Heart right ventricle (tissue), 16 donors: ENCODE measurements at places on chromosomes 7 and 10. TPM values are rescaled to one million over a fixed set of nuclear protein-coding genes. Genes with fewer than 3 reads are reported as not detected.

The OGDHL gene
- 1.00 TPM for total RNA-seq

The RADIL gene
- 4.1 TPM for total RNA-seq

The TAS2R4 gene
- 0.25 TPM for total RNA-seq

The THSD7A gene
- 2.2 TPM for total RNA-seq

The JMJD1C gene
- 50.6 TPM for total RNA-seq

The CAPZA2 gene
- total RNA-seq = 285 TPM

The AKR1C3 gene
- 19.0 TPM for total RNA-seq

The MIOS gene
- total RNA-seq = 17.5 TPM

The SUGCT gene
- total RNA-seq = 6.6 TPM

The BAZ1B gene
- 34.0 TPM for total RNA-seq

GRCh38 chr7:106312099-106312871, 27.5 kb upstream of the NAMPT start:
- DNase-seq = no peak

DNA sequence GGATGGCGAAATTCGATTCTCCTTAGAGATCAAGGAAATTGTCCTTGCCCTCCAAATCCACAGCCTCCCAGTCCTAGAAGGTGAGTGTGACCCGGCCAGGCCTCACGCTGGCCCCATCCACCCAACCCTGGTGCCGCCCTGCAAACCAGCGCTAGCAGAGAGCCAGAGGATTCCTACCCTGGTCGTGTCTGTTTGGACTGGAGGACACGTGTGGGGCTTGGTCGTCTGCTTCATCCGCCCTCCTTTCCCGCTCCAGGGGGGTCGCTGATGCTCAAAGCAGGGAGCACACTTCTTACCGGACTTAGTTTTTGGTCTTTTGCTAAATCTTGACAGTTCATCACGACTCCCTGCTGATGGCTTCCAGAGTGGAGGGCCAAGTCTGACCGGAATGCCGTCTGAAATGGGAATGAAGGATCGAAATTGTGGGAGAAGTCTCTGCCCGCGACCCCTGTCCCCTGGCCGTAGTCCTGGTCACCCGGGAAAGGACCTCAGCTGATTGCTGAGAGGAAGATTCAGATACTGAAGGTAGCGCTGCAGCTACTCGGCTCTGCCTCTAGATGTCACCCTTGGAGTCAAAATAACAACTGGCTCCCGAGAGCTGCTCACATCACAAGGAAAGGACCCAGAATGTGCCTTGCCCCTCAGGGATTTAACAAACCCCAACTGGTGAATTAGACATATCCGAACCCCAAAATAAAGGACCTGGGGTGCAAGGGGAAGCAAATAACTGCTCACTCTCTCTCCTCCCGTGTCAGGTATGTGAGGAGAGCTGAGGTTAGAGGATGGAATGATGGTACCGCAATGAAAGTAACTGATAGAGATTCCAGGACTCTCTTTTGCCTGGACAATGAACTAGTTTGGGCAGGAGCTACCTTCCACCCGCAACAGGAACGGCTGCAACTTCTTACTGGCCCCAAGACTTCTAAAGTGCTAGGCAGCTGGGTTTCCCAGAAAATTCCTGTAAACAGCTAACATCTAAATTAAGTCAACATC, 23.5 kb upstream of the ORC5 start:
- DNase-seq = no peak

- no peak for DNase-seq
These were observed 182.4 kb downstream of the SKIDA1 start for GRCh38 chr10:21343087-21343486.

GRCh38 chr10:24879861-24880260, 72.5 kb downstream of the PRTFDC1 start:
- DNase-seq = no peak

- no peak for DNase-seq
These were observed 490.6 kb downstream of the CCSER2 start for GRCh38 chr10:84818961-84819360.

GRCh38 chr10:12539350-12540164, 190.2 kb downstream of the CAMK1D start:
- no peak for DNase-seq

DNA sequence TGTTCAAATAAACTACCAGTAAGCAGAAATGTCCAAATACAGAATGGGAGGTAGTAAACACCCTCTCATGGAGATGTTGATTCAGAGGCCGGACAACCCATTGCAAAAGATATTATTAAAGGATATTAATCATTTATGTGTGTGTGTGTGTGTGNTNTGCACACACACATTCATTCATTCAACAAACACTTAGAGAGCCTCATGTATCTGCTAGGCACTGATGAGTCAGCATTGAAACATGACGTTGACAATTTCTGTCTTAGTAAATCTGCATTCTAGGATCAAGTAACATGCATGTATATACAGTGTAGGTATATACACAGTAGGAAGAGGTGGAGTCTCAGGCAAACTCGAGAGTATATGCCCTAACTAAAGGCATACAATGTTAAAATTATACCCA, 187.0 kb downstream of the ZNF365 start:
- no peak for DNase-seq

- DNase-seq = no peak
These were observed 74.8 kb downstream of the SKAP2 start for GRCh38 chr7:26789481-26790184.

- no peak for DNase-seq
These were observed 155.7 kb downstream of the MGMT start for GRCh38 chr10:129622736-129623135.

DNA sequence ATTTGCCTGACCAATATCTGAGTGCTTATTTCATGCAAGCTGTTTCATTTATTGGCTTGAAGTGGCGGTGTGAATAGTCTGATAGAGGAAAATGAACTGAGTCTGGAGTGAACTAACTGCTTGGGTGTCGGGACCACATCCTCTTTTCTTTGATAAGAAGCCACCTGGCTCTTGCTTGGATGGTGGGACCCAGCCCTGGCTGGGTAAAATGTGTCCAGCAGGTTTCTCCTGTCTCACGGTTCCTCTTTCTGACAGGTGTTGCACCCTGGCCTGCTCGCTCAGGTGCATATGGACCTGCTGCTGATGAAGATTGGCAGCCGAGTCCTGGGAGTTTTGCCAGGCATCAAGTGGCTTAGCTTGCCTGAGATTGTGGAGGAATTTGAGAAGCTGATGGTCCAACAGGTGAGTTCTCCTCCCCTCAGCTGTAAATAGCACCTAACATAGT, 1.6 kb downstream of the ADCK2 start:
- no peak for DNase-seq

GRCh38 chr7:92336662-92337340, 91.0 kb downstream of the ANKIB1 start:
- no peak for DNase-seq

DNA sequence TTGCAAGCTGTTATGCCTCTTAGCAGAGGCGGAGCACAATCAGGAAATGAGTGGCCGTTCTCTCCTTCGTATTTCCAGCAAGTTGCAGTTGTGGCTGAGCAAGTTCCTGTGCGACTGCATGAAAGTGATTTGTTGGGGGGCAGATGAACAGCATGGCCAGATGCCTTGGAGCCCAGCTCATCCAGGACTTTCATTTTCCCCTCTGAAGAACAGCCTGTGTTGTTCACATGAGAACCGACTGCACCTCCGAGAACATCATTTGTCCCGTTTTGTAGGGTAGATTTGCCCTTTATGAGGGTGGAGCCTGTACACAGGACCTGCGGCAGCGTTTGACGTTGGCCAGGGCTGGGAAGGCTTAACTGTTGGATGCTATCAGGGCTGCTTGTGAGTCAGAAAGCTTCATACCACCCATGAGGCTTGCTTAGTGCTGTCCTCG, 4.4 kb downstream of the BAG3 start:
- DNase-seq = peak; percentile 55
